Activated CD4-positive, alpha-beta T cell treated with anti-CD3 and anti-CD28 coated beads, Interleukin-2, Interleukin-6, amounts not matched to agents 100 ng/mL and 50 ng/mL, durations not matched to agents 16 hours and 8 hours (primary cell): ENCODE measurements at places on chromosomes 12 and 14.

GRCh38 chr14:74064883-74065282 lies 19.4 kb downstream of the ALDH6A1 start:
- DNase-seq, result no peak

GRCh38 chr14:33376510-33376909 lies 437.8 kb downstream of the NPAS3 start:
- no peak for DNase-seq

GRCh38 chr14:58635091-58635830 lies 2.5 kb upstream of the DACT1 start:
- no peak for DNase-seq

- DNase-seq, result no peak
Observed at GRCh38 chr14:75553157-75553556, 25.3 kb upstream of the FLVCR2 start.

DNA sequence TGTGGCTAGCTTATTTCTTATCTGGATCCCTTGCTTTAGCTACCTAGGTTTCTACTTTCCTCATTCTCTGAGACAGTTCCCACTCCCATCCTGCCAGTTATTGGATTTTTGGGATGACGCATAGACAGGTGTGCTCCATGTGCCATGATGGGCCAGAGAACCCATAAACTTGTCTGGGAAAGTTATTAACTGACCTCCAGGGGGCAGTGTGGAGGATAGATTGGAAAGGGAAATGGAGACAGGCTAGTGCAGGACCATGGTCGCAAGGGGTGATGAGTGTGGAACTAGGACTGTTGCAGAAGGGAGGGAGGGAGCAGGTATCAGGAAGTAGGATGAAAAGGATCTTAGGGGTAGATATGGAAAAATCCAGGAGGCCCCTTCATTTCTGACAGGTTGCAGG lies 80.3 kb downstream of the ESRRB start:
- peak; percentile 62 for DNase-seq

GRCh38 chr14:100049220-100049619 lies 16.0 kb upstream of the EVL start:
- no peak for DNase-seq
